IPS-NIHi11 (cell line): ENCODE measurements at places on chromosomes 2 and 18.

DNA sequence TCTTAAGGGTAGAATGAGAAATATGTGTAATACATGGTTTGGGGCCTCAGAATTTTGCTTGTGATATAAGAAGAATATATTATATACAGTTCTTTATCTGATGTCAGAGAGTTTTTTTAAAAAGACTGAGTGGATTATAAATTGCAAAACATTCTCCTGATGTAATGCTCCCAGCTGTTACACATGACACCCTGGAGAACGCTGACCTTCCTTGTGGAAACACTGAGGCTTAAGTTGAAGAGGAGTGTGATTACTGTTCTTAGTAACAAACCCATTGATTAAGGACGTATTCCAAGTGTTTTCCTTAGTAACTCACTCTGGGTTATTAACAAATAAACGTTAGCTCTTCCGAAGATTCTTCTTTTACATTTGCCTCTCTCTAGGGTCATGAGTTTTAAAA is 1069.3 kb upstream of the CNTNAP5 start:
- no peak for DNase-seq

- DNase-seq, result no peak
Measured at GRCh38 chr2:74865770-74866674, 32.1 kb downstream of the HK2 start.

GRCh38 chr2:67851016-67851415 is 211.8 kb downstream of the C1D start:
- DNase-seq, result no peak

- DNase-seq, result no peak
Measured at GRCh38 chr2:45406621-45407020, 204.4 kb downstream of the SRBD1 start.

DNA sequence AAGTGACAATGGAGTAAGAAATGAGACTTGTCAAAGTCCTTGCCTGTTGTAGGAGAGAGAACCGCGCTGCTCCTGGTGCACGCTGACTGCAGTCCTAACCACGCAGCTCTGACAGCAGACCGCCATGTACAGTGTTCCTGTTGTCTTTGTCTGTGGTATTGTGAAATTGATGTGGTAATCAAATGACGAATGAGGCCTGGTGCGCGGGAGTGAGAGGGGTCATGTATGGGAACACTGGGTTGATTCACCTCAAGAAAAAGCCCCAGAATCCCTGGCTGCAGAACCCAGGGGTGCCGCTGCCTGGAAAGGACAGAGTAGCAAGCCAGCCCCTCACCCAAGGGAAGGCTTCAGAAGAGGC is 64.0 kb downstream of the INPP4A start:
- DNase-seq, result no peak

DNA sequence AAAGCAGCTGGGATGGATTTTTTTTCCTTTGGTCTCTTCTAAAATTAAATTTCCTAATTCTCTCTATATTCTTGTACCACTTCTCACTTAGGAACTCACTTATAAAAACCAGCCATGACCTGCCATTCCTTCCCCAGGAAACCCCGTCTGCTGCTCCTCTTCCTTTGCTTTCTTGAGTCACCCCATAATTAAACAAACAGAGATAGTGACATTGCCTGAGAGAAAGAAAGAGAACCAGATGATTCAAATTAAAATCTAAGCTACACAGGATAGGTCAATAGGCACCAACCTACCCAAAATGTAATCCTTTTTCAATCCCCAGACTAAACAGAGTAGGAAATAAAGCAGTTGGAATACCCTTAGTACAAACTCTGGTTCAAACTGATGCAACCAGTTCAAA is 9.7 kb downstream of the STK39 start:
- DNase-seq, result no peak

DNA sequence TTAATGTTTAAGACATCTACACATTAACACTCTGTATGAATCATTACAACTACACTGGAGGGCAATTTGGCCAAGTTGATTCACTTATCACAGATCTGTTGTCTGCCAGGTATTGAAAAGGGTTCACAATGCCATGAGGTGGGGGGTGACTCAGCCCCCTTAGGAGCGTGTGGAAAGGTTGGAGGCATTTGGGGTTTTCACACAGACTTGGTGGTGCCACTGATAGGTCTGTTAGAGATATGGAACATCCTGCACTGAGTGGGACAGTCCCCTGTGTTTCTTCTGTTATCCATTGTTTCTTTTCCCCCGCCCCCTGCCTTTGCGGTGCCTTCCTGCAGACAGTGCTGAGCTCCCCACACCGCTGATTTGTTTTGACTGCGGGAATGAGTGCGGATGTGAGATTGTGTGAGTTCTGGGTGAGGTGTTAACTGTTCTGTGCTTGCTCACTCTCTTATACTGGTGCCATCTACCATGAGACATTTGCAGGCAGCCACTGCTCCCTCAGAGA is 9.3 kb upstream of the TSN start:
- DNase-seq, result no peak

GRCh38 chr2:132949108-132949507 is 279.1 kb upstream of the LYPD1 start:
- no peak for DNase-seq

DNA sequence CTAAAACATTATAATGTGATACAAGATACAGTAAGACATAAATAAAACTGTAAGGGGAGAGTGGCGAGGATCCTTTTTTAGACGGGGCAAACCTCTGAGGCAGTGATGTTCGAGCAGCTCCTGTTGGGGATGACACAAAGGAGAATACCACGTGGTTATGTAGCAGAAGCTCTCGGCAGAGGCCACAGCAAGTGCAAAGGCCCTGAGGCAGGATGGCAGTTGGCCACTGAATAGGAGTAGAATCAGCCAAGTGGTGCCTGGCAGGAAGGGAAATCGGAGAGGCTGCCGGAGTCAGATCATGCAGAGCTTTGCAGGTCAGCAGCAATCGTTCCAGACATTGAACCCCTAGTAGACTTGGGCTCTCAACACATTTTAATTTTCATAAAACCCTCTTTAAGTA is 19.1 kb downstream of the NOSTRIN start:
- no peak for DNase-seq

GRCh38 chr2:168624028-168624427 is 168.0 kb downstream of the CERS6 start:
- no peak for DNase-seq

DNA sequence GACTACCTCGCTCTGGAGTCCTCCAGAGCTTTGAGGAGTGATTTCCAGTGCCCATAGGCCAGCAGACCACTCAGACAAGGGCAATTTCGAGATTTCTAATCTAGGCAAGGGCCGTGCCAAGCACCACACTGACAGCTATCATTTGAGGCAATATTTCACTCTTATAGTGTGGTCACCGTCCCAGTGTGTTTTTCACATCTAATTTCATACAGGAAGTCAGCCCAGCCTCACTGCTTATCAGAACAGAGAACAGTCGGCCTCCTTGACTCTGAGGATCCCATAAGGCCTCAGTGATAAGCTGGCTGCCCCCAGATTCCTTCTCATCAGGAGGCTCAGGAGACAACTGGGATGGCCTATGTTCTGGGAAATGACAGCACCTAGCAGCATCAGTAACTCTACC is 581 bp downstream of the CAPN14 start:
- DNase-seq, result no peak

- no peak for DNase-seq
Measured at GRCh38 chr2:19888831-19889230, 13.0 kb downstream of the TTC32 start.

DNA sequence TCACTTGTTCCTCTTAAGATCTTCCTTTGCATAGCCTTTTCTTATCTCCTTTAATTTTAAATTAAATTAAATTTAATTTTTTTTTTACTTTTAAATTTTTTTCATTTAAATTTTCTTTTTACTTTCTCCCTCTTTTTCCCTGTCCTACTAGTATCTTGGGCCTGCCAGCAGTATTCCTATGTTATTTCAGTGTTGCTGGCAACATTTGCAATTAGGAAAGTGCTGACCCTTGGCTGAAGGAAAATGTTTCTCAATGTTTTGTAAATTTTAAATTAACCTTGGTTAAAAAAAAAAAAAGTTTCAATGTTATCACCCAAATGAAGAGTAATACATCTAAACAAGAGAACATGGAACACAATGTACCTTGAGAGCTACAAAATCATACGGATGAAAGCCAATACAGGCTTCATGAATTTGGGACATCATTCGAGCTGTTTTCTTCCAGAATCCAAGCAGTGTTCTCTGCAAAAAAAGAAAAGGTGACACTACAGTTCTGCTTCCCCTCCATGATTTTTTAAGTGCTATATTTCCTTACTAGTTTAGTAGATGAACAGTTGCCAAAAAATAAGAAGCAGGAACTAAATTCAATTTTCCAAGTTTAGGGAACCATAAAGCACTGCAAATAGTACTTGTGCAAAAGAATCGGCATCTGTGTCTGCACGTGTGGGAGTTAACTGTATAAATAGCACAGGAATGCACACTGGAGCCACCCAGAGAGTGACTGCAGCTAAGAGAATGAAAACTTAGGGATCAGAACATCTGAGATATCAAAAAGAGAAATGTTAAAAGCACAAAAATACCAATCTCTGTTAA is 55.8 kb downstream of the ICA1L start:
- DNase-seq, result no peak

- DNase-seq, result no peak
Measured at GRCh38 chr2:118250001-118250400, 161.7 kb downstream of the INSIG2 start.

DNA sequence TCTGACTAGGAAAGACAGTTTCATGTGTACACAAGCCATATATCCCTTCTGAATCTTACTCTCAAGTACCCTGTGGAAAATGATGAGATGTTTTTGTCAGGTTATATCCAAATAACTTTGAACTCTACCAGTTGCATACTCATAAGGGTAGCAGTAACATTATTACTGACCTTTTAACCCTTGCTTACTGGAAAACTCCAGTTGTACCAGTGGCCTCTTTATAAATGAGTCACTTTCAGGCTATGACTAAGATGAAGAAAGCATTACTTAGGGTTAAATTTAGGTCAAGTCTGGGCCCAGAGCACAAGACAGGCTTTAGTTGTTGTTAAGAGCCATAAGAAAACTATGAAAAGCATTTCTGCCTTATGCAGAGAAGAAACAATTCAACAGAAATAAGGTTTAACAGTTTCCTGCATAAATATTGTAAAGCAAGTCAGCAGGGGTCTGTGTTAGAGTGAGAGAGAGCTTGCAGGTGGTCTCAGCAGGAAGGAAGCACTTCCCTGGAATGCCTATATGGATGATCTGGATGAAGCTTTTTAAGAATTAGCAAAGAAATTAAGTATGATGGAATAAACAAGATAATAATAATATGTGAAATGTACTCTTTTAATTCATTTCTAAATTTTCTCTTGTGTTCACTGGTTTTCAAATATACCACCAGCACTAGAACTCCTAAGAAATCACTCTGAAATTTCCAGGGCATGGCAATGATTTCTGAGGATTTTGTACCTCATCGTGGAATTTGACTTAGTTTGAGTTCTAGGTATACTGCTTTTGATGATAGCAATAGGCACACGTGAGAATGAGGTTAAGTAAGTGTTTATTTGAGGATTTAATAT is 126.6 kb downstream of the UBE2E3 start:
- no peak for DNase-seq

GRCh38 chr2:3465328-3465727 is 54.0 kb downstream of the ADI1 start:
- DNase-seq, result no peak

GRCh38 chr2:198545411-198545810 is 741.0 kb downstream of the PLCL1 start:
- no peak for DNase-seq

GRCh38 chr2:74029714-74030397 is 45.1 kb downstream of the TET3 start:
- no peak for DNase-seq

- no peak for DNase-seq
Measured at GRCh38 chr2:106115250-106115649, 78.9 kb downstream of the UXS1 start.

GRCh38 chr2:35220461-35220860 is 1135.1 kb upstream of the CRIM1 start:
- no peak for DNase-seq
